Spinal cord (tissue), 10 donors: ENCODE measurements at places on chromosomes 4 and X. TPM values are rescaled to one million over a fixed set of nuclear protein-coding genes. Genes with fewer than 3 reads are reported as not detected.

- DNase-seq = peak; percentile 9
These were observed 921.8 kb upstream of the FTHL17 start for GRCh38 chrX:31993637-31994036.

DNA sequence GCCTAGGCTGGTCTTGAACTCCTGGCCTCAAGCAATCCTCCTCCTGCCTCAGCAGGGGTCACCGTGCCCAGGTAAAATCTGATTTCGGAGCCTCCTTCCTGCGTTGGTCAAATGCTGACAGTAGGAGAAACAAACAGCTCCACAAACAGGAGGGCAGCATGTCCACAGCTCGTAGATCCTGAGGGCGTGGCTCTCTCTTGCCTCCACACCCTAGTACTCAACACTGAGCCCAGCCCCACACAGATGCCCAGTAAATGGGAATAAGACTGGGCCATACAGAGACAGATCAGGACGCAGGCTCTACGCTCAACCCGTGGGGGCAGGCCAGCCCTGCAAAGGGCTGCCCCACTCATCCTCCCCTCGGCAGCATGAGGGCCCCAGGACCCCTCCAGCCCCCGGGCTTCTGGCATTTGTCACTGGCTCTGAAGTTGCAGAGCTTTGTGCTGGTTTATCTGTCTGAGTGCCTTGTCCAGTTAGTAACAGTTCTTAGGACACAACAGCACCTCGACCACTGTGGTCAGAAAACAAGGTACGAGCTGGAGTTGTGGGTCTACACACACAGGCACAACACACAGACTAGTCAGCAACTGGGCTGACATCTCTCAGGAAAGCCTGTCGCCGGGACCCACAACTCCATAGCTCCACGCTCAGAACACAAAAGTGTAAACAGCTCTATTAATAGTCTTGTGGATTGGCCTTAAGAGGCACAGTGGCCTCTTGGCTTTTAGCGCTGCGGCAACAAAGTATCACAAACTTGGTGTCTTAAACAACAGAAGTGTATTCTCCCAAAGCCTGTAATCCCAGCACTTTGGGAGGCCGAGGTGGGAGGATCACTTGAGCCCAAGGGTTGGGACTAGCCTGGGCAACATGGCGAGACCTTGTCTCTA, 5.2 kb downstream of the TNIP2 start:
- DNase-seq = no peak

DNA sequence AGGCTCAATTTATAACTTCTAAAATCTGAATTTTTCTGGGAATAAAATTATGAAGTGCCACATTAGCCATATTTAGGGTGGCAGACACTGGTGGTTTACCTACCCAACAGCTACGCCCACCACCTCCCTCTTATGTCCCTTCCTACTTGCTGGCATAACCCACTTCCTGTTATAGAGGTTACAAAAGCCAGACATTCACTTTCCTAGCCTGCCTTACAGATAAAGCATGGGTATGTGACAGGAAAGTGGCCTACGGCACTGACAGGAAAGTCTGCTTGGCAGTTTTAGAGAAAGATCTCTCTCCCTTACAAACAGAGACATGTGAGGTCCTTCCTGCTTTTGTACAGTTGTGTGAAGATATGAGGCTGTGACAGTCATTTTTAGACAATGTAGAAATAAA, 12.4 kb downstream of the DDX53 start:
- DNase-seq = no peak

DNA sequence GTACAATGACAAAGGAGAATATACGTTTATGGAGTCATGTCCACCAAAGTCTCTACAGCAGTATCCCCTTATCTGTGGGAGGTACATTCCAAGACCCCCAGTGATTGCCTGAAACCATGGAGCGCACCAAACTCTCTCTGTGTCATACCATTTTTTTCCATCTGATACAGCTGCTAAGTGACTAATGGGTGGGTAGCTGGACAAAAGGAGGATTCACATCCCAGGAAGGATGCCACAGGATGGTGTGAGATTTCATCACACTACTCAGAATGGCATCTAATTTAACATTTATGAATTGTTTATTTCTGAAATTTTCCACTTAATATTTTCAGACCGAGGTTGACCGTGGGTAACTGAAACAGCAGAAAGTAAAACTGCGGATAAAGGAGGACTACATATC, 49.8 kb upstream of the AGA start:
- no peak for DNase-seq

GRCh38 chr4:145341381-145341780, 140.3 kb upstream of the SMAD1 start:
- no peak for DNase-seq

DNA sequence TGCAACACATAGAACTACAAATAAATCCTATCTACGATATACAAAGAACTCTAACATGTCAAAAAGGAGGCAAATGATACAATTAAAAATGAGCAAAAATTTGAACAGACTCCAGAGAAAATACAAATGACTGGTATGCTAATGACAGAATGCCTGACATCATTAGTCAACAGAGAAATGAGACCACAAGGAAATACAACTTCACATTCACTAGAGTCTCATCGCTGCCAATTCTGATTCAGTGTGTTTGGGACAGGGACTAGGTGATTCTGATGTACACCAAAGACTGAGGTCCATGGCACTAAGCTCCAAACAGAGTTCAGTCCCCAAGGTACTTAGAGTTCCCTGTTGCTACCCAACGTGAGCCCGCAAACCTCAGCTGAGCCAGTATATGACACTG, 23.4 kb downstream of the SLC2A9 start:
- no peak for DNase-seq

GRCh38 chrX:40279762-40280161, 182.0 kb upstream of the BCOR start:
- DNase-seq = no peak

- no peak for DNase-seq
These were observed 751.5 kb upstream of the FAM241A start for GRCh38 chr4:111393781-111394180.

DNA sequence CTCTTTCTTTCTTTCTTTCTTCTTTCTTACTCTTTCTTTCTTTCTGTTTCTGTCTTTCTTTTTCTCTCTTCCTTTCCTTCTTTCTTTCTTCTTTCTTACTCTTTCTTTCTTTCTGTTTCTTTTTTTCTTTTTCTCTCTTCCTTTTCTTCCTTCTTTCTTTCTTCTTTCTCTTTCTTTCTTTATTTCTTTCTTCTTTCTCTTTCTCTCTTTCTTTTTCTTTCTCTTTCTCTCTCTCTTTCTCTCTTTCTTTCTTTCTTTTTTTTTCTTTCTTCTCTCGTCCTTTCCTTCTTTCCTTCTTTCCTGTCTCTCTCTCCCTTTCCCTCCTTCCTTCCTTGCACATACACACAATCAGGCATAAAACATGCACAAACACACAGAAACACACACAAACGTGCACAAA, 79.3 kb upstream of the SHOX start:
- DNase-seq = no peak

DNA sequence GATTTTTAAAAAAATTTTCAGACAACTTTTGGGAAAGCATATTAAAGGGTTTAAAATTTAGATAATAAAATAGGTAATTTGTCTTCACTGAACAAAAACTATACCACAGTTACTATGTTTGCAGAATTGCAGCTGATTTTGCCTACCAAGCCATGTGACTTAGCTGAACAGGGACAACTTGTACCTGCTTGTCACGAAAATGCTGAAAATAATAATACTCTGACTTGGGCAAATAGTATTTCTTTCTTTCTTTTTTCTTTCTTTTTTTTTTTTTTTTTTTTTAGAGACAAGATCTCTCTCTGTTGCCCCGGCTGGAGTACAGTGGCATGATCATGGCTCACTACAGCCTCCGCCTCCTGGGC, 225.2 kb upstream of the PPP1R2C start:
- DNase-seq = no peak

DNA sequence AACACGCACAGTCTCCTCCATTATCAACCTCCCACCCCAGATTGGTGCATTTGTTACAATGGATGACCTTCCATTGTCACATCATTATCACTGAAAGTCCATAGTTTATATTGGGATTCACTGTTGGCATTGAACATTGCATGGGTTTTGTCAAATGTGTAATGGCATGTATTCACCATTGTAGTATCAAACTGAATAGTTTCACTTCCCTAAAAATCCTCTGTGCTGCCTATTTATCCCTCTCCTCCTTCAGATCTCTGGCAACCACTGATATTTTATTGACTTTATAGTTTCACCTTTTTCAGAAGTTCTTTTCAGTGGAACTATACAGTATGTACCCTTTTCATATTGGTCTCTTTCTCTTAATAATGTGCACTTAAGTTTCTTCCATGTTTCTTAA, 1565.4 kb downstream of the PCDH18 start:
- DNase-seq = no peak

GRCh38 chr4:14790494-14790893, 211.8 kb upstream of the CPEB2 start:
- DNase-seq = no peak

DNA sequence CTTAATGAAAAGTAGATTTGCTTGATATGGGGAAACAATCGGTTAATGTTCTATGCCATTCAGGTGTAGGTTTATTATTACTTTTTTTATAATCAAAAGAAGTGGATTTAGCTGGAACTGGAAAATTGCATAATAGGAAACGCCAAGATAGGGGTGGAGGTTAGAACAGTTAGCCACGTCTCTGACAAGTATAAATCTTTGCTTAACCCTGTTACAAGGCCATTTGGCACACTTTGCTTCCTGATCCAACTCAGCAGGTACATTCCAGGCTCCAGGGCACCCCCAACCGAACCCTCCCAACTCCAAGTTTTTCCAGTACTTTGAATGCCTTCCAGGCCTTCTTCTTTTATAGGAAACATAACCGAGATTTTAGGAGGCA, 50.6 kb upstream of the ACSL4 start:
- DNase-seq = no peak

DNA sequence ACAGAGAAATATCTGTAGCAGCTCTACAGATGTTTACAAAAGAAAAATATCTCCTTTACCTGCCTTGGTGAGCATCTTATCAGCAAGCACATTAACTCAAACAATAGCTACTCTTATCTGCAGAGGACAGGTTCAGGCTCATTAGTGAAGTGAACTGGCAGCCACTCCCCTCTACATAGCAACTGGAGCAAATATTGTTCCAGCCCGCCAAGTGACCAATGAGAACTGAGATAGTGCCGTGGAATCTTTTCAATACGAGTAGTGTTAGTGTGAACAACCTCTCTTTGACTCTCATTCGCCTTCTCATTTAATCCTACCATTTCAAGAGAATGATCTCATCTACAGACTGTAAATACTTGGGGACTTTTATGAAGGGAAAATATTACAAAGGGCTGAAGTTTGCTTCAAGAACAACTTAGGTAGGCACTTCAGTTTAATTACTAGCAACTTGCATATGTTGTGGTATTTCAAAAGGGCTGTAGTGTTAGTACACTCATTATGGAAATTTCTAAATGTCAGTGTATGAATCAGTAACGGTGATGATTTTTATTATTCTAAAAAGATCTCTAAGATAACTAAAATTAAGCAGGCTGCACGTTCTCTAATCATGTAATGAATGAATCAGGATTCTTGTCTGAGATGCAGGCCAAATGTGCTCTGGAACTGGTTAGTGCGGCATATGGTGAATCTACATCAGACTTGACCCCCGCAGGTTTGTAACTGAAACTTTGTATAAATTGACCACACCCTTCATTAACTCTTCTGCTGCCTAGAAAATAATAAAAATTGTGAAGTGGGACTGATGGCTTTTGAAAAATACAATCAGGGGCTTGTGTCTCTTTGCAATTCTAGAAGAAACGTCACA, 72.4 kb downstream of the PALLD start:
- no peak for DNase-seq

DNA sequence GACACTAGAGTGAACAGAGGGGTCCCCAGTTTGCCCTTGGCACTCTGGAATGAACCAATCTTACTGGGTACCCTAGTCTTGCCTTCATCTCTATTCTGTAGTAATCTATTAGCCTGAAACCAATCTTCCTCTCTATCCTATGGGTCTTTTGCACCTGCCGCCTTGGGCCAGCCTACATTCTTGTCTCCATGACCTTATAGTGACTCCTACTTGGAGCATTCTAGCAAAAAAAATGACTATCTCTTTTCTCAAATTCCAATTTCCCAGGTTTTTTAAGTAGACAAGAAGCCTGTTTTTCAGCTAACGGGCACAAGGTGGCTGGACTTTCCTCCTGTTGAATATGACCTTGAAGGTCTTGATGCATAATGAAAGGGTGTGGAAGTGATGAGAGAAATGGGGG, 568.7 kb downstream of the TRAM1L1 start:
- DNase-seq = no peak

DNA sequence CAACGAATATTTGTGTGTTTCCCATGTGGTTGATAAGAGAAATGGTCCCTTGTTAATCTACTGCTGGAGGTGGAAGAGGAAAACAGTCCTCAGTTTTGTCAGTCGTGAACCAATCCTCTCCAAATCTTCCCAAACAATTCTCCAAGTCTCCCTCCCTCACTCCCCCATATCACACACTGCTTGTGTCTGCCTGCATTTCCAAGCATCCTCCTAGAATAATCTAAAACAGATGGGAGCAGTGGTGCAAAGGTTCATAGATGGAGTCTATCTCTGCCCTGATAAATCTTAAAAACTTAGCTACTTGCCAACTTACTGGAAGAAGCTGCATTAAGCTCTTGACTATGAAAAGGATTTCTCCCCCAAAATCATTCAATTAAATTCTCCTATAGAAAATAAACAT, 43.7 kb upstream of the SH3KBP1 start:
- no peak for DNase-seq

- DNase-seq = no peak
These were observed 56.5 kb upstream of the CLNK start for GRCh38 chr4:10740891-10741620.

DNA sequence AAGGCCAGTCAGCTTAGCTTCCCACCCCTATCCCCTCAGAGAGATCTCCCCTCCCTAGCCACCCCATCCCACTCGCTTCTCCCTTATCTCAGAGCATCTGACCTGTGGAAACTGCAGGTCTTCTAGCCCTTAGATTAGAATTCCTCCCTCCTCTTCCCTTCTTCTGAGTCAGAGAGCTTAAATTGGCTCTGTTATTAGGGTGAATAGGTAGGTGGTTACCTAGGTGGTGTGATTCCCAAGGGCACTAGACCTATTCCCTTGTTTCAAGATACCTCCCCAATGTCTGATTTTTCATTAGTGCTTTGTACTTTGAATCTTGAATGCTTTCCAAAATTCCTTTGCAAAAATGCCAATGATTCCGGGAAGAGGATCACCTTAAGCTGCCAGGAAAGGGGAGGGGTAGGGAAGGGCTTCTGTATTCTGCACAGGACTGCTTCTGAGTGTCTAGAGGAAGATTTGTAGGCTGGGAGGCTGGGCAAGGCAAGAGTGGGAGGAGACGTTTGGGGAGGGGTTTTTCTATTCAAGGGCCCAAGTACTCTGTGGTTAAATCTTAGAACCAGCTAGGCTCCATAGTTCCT, 24.5 kb upstream of the MSN start:
- DNase-seq = no peak

NAP1L2 gene
- total RNA-seq = 57.0 TPM

ABCG2 gene
- 27.0 TPM for total RNA-seq

TCP11X2 gene
- total RNA-seq = 0.39 TPM

RBM47 gene
- total RNA-seq = 6.0 TPM

RAP1GDS1 gene
- total RNA-seq = 182 TPM

BEX5 gene
- total RNA-seq = 33.2 TPM

SNCA gene
- 135 TPM for total RNA-seq

KANTR gene
- total RNA-seq = 32.8 TPM

PNMA6F gene
- total RNA-seq = 3.7 TPM

MEPE gene
- 0.06 TPM for total RNA-seq
